ENCODE measurements at places on chromosomes 6 and 20. TPM values are rescaled to one million over a fixed set of nuclear protein-coding genes. Genes with fewer than 3 reads are reported as not detected.

APOBEC2 gene
- total RNA-seq: not detected

KCNK5 gene
- total RNA-seq: 10.0 TPM

BTN3A1 gene
- 52.2 TPM for total RNA-seq

CRISP2 gene
- total RNA-seq: not detected

CCN6 gene
- not detected for total RNA-seq

MAPK14 gene
- 60.6 TPM for total RNA-seq

TFAP2D gene
- not detected for total RNA-seq

PPDPF gene
- 355 TPM for total RNA-seq

COX4I2 gene
- 19.1 TPM for total RNA-seq

AIF1 gene
- total RNA-seq: 55.3 TPM

BHLHE23 gene
- total RNA-seq: not detected

GHRH gene
- total RNA-seq: not detected

DNA sequence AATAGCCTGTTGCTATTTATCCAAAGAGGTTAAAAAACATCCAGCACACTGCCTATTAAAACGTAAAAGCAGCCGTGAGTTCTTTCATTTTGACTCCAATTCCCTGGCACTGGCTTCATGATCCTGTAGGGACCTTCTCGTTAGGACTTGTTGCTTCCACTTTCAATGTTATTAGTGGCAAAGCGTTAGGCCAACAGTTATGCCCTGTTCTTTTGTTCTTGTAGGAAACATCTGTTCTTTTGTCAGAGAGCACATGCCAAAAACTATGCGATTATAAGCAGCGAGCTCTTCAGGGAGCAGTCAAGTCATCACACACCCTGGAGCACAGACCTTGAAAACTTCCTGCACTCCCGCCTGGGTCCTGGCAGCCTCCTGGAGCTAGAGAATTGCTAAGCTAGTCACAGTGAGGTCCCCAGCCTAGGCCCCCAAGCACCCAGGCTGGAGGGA is 609.5 kb upstream of the ARID1B start:
- no peak for DNase-seq

- DNase-seq: no peak
Measured at GRCh38 chr6:54655162-54655561, 191.4 kb upstream of the FAM83B start.

DNA sequence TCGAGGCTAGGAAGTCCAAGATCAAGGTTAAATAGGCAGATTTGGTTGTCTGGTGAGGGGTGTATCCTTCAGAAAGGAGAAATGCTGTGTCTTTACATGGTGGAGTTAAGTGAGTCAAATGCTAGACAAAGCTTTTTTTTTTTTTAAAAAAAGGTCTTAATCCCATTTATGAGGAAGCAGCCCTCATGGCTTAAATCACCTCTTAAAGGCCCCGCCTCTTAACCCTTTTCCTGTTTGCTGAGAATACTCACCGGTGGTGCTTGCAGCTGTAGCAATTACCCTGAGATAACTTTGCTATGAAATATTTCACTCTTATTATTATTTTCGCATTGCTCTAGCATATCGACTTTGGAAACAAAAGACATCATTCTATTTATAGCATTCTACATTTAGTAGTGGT is 30.8 kb downstream of the FBXO30 start:
- DNase-seq: no peak

- no peak for DNase-seq
Measured at GRCh38 chr20:57080796-57081195, 185.6 kb downstream of the BMP7 start.

- DNase-seq: no peak
Measured at GRCh38 chr6:4059115-4059777, 19.7 kb downstream of the FAM217A start.

- DNase-seq: no peak
Measured at GRCh38 chr6:16394632-16395031, 156.2 kb downstream of the GMPR start.

DNA sequence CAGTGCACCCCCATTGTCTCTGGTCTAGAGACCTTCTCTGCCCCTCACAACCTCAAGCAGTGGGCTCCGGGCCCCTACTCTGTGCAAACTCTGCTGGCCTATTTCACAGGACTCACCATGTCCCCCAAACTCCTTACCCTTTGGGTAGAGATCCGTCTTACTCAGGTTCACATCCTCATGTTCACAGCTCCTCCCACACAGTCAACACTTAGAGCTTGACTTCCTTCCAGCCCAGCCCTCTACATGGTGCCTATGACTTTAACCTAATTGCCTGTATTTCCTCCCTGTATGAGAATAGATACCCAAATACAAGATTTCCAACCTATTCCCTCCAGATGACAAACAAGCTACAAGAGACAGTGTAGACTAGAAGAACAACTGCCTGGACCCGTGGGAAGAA is 528.6 kb upstream of the JARID2 start:
- no peak for DNase-seq

DNA sequence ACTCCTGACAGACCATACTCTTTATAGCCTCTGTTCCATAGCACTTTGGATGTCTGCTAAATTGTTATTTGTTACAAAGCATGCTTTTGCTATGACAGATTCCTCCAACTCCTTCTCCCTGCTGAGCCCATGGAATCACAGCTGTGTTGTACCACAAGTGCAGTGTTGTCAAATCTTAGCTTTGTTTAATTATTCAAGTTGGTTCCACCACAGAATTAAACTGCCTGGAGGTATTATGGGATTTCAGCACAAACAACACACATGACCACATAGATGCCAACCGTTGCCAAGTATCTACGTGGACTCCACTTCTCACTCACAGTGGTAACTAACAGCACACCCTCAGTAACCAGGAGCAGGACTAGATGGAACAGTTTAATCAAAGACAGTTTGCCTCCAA is 32.7 kb upstream of the MARCKS start:
- no peak for DNase-seq

GRCh38 chr6:163180874-163181541 is 233.5 kb upstream of the QKI start:
- DNase-seq: peak; percentile 87

- DNase-seq: no peak
Measured at GRCh38 chr20:4082406-4083097, 67.2 kb upstream of the RNF24 start.

GRCh38 chr6:169312658-169313346 is 59.2 kb upstream of the THBS2 start:
- no peak for DNase-seq

DNA sequence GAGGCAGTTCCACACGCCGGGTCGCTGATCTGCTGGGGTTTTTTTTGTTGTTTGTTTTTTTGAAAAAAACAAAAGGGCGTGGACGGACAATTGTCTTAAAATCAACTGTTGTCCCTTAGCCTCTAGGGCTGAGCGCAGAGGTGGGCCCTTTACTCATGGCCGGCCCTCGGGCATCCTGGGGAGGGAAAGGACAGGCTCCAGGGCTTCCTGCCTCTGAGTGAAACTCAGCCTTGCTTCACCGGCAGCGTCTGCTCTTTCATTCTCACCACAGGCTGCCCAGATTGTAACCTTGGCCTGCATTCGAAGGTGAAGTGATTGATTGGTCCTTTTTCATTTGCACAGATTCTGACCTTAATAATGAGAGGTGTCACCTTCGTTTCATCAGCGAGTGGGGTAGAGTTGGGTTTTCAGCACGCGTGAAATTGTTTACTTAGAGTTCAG is 797 bp downstream of the SMIM13 start:
- peak; percentile 71 for DNase-seq

GRCh38 chr6:144334150-144334708 is 49.1 kb downstream of the UTRN start:
- peak; percentile 69 for DNase-seq

DNA sequence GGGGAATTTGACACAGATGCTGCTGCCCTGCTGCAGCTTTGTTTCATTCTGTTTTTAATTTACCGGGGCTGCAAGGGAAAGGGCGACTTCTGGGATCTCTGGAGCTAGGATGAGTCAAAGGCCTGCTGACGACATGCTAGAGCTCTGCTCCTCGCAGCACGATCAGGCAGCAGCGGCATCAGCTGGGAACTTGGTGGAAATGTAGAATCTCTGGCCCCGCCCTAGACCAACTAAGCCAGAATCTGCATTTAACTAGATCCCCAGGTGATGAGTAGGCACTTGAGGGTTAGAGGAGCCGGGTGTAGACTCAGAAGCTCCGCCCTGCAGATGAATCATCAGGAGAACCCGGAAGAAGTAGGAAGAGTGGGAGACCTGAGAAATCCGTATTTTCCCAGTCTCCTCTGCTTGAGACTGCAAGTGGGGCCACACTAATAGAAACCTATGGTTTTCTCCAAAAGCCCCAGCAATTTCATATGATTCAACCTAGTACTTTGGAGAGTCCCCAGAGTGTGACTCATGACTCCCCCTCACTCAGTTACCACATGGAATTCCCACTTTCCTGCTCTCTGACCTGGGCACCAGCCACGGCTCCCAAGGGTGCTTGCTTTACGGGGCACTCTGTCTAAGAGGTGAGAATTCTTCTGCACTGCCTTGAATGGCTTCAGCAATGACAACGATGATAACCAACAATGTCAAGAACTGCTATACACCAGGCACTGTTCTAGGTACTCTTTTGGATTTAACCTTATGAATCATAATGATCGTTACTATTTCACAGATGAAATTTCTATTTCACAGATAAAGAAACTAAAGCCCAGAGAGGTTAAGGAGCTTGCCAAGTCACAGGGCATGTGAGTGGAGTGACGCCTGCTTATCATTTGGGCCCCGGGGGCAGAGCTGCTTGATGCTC is 18.1 kb downstream of the TUBB2B start:
- DNase-seq: no peak

DNA sequence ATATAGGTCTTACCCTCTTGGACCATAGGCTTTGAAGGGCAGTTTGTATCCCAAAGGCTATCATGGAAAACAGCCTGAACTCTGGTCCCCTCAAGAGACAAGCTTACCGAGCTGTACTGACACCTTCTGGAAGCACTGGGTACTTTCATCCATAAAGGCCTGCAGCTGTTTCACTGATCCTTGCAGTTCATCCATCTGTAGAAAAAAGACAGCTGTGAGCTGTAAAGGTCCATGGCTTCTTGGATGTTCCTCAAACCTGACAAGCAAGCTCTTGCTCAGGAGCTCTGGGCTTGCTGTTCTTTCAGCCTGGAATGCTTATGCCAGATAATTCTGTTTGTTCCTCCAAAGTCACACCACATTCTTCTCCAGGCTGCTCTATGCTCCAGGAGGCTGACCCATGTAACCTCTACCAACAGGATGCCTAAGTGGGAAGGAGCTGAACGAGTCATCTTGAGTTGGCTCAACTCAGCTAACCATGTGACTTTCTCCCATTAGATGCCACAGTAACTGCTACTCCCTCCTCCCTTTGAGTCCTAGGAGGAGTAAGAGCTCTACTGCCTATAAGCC is 8.8 kb upstream of the NDRG3 start:
- DNase-seq: no peak

- no peak for DNase-seq
Measured at GRCh38 chr6:83536034-83536646, 23.8 kb downstream of the PRSS35 start.

GRCh38 chr6:135159531-135159930 is 21.6 kb upstream of the MYB start:
- no peak for DNase-seq

DNA sequence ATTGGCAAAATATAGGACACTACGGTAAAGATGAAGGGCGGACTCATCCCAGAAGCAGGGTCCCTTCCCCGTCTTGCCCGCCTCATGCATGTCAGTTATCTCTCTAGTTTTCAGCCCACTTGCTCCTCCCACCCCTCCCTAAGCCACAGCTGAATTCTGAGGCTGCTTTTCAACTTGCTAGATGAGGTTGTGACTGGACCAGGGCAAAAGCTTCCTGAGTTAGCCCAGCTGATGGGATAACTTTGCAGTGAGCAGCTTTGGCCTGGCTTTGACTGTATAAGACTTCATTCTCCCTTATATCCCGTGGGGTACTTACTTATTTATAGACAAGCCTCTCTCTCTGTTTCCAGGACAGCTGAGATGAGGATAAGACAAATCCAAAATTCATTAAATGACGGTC is 23.2 kb downstream of the GHRH start:
- DNase-seq: no peak

GRCh38 chr20:437787-438486 is 24.4 kb downstream of the TBC1D20 start:
- DNase-seq: no peak

DNA sequence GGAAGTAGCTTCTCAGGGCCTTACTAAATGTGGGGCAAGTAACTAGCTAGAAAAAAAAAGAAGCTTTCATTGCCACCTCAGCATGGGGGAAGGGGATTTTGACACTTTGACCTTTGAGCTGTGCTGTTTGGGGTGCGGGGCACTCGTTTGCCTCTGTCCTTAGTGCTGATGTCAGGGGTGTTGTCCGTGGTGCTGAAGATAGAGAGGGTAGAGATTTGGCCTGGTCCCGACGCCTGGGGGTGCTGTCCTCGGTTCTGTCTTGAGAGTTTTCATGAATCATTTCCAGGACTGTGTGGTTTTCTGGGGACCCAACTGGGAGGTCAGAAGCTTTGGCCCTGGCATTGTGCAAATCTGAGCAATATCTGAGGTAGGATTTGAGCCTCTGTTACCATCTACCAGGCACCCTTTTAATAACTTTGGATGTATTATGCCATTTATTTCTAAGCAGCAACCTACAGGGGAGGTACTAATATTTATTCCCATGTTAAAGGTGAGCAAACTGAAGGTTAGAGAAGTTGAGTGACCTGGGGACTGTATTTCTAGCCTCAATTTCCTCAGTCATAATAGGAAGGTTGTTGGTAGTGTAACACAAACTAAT is 78.0 kb downstream of the DLGAP4 start:
- no peak for DNase-seq

DNA sequence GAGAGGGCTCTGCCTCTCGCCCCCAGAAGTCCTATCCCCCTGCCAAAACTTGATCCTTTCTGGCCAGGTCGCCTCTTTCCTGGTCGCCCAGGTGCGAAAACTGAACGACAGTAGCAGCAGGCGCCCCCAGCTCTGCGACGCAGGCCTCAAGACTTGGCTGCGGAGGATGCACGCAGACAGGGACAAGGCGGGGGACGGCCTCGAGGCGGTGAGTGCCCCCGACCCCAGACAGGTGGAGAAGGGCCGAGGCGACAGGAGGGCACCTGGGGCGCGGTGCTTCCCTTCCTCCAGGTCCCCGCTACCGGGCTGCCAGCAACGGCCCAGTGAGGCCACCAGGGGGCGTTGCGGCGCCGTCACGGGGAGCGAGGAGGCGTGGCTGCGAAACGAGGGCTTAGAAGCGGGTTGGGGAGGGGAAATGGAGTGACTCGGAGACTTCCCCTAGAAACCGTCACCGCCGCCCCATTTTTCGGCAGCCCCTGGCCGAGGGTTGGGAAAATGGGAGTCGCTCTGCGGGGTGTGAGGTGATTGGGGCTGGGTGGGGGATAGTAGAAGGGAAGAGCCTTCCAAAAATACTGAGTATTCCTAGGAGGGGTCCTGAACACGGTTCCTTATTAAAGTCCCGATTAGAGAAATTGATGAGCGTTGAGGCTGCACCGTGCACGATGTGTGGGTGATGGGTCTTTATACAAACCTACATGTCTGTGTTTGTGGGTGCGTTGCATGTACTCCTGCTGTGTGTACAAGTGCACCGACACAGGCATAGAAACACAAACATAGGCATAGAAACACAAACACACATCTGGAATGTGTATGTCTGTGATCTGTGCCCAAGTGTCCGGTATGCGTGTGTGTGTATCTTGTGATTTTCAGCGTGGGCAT is 44.6 kb downstream of the ARHGAP40 start:
- DNase-seq: peak; percentile 89

Data from upper lobe of right lung (tissue), 1 donor.